ENCODE measurements at places on chromosomes 1 and 21.
A peak's percentile ranks its signal among the peaks of the same experiment; 100 is the strongest.

GRCh38 chr1:168966217-168966616 lies 140.3 kb upstream of the ATP1B1 start:
- no peak for DNase-seq

- no peak for DNase-seq
These were observed 134.7 kb upstream of the KCNJ15 start for GRCh38 chr21:38121888-38122720.

DNA sequence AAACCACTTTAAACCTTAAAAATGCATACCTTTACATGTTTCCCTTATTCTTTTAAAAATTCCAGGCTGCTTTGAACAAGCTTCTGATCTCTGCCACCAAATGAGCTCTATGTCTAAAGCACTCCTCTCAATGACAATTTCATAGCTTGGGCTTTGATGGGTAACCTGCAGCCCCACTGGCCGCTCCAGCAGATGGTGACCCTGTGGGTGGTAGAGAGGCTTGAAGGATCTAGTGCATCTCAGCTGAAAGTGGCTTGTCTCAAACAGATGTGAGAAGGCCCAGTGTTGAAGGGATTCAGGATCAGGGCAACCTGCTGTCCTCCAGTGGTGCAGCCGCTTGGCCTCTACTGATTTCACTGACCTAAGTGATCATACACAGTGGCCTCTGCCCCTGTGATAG lies 84.7 kb upstream of the IRF2BP2 start:
- DNase-seq = no peak

DNA sequence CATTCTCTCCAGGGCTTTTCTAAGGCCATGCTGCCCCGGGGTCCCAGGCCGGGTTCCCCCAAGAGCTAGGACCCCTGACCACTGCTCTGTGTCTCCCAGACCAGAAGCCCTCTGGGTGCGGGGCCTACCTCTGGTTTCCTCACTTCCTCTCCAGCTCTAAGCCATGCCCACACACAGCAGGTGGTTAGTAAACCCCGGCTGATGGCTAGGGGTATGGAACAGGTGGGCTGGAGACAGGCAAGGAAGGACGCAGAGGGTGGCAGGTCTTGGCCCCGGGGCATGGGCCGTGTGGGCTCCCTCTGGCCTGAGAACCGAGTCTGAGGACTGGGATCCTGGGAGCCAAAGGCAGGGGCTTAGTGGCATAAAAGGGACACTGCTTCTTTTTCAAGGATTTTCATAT lies 15.9 kb upstream of the PLCH2 start:
- DNase-seq = no peak

- DNase-seq = no peak
These were observed 62.3 kb upstream of the COL24A1 start for GRCh38 chr1:86218859-86219258.

- DNase-seq = peak; percentile 55
These were observed 25.6 kb downstream of the LDLRAP1 start for GRCh38 chr1:25568834-25569596.

DNA sequence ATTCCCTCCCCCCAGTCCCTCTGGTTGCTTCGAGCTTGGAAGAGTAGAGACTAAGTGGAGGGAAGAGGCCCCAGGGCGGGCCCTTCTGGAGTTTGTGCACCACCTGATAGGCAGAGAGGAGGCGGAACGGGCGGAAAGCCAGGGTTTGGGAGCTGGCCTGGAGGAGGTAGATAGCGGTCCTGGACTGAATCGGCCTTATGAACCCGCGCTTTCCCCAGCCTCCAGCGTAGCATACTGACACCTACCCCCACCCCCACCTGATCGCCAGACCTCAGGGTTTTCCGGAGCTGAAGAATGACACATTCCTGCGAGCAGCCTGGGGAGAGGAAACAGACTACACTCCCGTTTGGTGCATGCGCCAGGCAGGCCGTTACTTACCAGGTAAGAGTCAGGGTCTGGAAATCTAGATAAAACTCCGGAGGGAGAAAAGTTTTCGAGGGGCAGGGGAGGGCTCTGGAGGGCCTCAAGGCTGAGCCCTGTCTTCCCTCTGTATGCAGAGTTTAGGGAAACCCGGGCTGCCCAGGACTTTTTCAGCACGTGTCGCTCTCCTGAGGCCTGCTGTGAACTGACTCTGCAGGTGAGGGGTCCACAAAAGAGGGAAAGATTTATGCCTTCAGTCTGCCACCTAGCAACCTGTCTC lies 705 bp downstream of the UROD start:
- no peak for DNase-seq

- DNase-seq = no peak
These were observed 768 bp downstream of the EDARADD start for GRCh38 chr1:236394879-236395229.

DNA sequence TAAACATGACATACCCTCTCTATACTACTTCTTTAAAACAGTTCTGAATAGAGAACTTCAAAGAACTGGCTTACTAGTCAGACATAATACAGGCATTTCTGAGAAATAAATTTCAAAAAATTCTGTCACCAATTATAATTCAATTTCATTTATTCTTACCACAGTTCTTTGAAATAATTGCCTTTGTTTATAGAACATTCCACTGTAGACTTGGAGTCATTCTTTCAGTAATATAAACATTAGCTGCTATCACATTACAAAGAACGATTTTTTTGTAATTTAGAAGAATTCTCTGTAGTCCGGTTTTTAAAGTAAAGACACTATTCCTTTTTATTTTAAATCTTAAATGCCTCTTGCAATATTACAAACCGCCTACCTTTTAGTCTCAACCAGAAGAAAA lies 146.4 kb upstream of the COL11A1 start:
- DNase-seq = no peak

DNA sequence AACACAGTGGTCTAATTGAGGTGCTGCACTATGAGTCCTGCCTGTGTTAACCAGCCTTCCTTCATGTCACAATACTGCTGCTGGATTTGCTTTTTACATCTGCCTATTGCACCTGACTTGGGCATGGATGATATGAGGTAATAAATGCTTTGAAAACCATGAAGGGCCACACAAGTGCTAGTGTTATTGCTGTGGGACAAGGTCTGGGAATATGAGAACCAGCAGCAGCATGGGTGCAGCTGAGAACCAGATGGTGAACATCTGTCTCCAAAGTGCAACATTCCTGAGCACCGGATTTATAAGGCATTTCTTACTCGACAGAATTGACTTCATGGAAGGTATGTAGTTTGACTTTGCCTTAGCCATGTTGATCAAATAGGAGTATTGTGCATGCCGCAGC lies 16.6 kb downstream of the TRIM45 start:
- DNase-seq = no peak

DNA sequence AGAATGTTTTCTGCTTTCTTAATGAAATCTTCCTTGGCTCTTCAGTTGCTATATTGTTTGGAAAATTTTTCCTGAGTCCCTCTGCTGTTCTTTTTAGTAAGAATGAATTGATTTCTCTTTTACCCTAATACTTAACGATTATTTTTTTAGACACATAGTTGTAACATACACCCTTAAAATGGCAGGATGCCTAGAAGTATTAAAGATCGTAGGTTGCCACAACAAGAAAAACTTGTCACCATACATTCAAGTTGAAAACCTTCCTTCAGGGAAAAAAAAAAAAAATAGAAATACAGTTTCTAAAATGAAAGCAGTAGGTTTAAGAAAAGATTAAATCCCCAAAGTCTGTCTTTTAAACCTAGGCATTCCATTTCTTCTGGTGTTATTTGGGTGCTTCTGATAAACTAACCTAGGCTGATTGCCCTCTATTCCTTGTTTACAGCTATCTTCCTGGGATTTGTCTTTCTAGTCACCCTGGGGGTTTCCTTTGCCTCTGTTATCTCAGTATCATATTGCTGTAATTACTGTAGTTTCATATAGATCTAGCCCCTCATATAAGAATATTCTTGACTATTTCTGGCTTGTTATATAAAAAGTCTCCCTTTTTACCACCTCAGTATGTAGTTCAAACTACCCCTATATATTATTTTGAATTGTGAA lies 16.8 kb downstream of the SUCO start:
- DNase-seq = no peak

GRCh38 chr21:40622531-40622930 lies 224.4 kb downstream of the DSCAM start:
- no peak for DNase-seq

DNA sequence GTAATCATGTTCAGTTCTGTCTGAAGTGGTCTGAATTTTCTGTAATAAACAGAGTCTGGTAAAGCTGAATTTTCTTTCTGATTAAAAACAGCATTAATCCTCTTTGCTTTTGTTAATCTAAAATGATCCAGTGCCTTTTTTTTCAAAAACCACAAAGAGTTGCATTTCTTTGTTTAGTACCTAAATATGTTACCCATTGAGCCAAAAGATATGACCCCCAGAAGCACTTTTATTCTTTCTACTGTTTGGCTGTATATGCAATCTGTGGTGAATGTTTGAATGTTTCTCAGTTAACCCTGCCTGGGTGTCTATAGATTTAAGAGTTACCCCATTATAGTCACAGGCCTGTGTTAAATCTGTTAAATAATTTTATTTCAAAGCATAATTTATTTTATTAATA lies 394.8 kb downstream of the PTPRC start:
- DNase-seq = no peak

DNA sequence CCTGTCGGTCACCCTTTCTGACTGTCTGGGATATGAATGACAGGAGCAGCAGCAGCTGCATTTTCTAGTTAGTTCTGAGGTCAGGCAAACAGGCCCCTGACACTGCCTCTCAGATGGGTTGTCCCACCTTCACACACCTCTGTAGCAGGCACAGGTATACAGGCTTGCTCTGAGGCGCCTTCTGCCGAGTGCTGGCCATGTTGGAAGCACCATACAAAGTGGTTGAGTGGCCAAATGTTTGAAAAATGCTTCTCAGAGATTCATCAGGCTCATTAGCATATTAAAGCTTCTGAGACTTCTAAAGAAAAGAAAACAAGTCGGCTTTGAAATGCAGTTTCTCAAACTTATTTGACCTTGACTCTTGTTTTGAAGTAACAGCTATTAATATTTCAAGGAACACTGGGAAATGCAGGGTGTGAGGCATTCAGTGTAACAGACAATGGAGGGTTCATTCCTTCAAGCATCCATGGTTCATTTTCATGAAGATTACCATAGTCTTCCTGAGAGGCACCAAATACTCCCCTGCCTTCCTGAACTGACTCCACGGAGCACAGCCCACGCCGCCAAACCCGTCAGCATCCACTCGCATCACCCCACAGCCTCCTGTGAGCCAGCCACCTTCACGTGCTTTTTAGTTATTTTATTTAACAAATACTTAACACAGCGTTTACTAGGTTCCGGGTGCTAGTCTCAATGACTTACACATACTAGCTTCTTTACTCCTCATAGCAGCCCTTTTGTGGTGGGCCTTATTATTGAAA lies 81.8 kb downstream of the KCNN3 start:
- no peak for DNase-seq

GRCh38 chr1:180029524-180030135 lies 75.0 kb downstream of the CEP350 start:
- DNase-seq = no peak

DNA sequence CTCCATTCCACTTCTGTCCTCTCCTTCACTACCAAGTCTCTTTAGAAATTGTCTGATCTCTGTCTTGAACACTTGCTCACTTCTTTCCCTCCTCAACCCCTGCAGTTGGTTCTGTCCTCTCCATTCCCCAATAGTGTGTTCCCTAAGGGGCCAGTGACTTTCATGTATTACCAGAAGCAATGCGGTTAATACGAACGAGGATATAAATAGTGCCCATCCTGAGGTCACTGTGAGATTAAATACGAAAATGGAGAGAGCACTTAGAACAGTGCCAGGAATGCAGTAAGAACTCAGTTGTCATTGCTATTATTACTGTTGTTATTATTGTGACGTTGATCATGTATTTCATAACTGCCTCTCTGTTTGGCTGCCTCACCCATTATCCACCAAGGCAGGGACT lies 53.0 kb upstream of the ARTN start:
- DNase-seq = no peak

DNA sequence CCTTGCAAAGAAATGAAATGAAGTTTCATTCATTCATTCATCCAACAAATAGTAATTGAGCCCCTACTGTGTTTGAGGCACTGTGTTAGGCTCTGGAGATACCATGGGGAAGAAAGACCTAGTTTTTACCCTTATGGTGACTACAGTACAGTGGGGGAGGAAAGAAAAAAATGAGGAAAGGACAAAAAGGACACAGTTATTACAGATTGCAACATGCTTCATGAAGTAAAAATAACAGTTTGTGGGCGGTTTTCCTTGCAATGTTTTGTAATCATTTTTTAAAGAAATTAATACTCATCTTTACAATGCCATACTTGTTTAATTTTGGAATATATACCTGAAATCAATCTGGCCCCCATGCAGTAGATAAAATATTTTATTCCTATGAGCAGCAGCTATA lies 120.3 kb downstream of the TM2D1 start:
- DNase-seq = no peak

- DNase-seq = no peak
These were observed 129.4 kb downstream of the PPIAL4G start for GRCh38 chr1:148353461-148354283.

DNA sequence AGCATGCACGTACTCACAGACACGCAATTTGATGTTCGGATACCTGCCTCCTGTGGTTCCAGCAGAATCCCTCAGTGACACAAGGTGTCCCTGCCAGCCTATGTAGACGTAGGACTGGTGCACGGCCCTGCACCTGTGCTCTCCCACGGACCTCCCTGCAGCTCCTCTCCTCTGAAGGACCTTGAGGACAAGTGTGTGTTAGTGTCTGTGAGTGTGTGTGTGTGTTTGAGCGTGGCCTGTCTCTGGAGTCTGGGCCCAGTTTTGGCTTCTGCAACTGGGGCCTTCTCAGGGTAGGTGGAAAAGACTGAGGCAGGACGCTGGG lies 22.5 kb upstream of the DMBX1 start:
- DNase-seq = no peak

- DNase-seq = no peak
These were observed 6.2 kb downstream of the ADSS2 start for GRCh38 chr1:244445320-244446181.

- DNase-seq = no peak
These were observed 99.3 kb upstream of the RALGPS2 start for GRCh38 chr1:178625695-178626094.

- DNase-seq = no peak
These were observed 65.4 kb upstream of the LYST start for GRCh38 chr1:235932090-235932510.

- DNase-seq = no peak
These were observed 28.0 kb downstream of the SLAMF1 start for GRCh38 chr1:160618763-160619274.

GRCh38 chr1:228093050-228093906 lies 9.8 kb downstream of the C1orf35 start:
- no peak for DNase-seq

DNA sequence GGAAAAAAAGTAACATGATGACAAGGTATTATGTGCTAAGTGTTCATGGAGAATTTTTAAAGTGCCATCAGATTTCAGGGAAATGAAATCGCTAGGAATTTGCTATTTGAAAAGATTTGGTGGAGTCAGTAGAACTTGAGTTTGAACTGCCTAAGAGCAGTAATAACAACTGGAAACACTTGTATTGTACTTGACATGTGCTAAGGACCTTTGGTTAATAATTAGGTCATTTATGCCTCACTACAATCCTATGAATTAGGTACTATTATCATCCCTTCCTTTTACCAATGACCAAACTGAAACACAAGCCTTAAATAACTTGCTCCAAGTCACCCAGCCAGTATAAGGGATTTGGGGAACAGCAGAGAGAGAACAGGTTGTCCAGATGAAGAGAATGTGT lies 133.4 kb downstream of the NTNG1 start:
- no peak for DNase-seq
